CD4-positive, alpha-beta T cell (primary cell): ENCODE measurements at places on chromosomes 7 and 10.

DNA sequence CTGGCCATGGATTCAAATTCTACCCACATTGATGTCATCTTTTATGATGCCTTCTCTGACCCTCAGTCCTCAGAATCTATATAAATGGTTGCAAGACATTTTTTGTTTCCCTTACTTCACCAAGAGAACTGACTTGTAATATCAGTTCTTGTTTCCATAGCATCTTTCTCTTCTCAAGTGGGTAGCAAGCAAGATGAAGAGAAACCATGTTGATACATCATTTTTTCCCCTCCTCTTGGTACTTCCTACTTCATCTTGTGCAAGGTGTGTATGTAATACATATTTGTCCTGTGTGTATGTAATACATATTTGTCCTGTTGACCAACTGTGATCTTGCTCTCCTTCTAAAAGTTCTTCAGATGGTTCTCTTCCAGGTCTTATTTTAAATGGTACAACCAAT lies 348.6 kb downstream of the PTEN start:
- no peak for DNase-seq

- DNase-seq, result no peak
Observed at GRCh38 chr7:102927312-102927933, 14.6 kb downstream of the LRRC17 start.

- DNase-seq, result no peak
Observed at GRCh38 chr7:24192691-24193090, 91.3 kb upstream of the NPY start.

- DNase-seq, result no peak
Observed at GRCh38 chr10:29751684-29752083, 116.9 kb upstream of the SVIL start.

GRCh38 chr7:82241356-82241755 lies 202.2 kb downstream of the CACNA2D1 start:
- no peak for DNase-seq

- no peak for DNase-seq
Observed at GRCh38 chr10:16348891-16349290, 87.9 kb upstream of the PTER start.

GRCh38 chr7:143384148-143384547 lies 3.0 kb downstream of the ZYX start:
- no peak for DNase-seq

GRCh38 chr10:8049045-8049864 lies 5.2 kb upstream of the GATA3 start:
- DNase-seq, result no peak

DNA sequence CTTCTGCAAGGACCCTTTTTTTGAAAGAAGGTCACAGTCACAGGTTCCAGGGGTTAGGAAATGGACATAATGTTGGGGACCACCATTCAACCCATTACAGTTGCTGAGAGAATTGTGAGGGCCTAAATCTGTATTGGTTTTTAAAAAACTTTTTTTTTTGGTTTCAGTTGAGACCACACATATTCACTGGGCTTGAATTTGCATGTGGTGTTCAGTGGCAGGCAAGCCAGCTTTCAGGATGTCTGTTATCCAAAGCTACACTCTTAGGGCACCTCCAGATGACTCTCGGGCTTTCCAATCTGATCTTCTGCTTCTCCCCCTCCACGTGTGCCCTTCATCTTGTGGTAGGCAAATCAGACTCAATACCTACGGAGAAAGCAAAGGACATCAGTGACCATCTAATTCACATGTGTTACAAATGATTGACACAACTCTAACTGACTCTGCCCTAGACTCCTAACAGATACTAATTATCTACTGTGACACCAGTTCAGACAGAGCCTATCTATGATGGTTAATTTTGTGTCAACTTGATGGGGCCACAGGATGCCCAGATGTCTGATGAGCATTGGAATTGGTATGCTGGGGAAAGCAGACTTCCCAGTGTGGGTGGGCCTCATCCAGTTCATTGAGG lies 93.3 kb upstream of the ELMO1 start:
- no peak for DNase-seq

DNA sequence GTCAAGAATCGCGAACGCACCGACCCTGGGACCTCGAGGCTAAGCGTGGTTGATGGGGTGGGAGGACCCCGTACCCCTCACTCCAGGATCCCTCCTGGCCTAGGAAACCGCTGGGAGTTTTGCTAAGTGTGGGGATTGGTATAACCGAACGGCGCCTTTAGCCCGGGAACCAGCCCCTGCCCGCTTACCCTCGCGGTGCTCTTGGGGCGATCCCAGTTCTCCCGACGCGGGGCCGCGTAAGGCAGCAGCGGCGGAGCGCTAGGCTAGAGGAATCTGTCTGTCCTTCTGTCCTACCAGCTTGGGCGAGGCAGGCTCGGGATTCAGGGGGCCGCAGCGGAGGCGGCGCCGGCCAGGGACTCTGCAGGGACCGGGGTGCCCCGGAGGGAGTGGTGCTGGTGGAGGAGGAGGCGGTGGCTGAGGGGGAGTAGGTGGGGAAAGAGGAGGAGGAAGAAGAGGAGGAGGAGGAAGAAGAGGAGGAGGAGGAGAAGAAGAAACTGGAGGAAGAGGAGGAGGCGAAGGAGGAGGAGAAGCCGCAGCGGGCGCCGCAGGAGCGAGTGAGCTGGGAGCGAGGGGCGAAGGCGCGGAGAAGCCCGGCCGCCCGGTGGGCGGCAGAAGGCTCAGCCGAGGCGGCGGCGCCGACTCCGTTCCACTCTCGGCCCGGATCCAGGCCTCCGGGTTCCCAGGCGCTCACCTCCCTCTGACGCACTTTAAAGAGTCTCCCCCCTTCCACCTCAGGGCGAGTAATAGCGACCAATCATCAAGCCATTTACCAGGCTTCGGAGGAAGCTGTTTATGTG lies 439 bp upstream of the EMX2 start:
- no peak for DNase-seq

DNA sequence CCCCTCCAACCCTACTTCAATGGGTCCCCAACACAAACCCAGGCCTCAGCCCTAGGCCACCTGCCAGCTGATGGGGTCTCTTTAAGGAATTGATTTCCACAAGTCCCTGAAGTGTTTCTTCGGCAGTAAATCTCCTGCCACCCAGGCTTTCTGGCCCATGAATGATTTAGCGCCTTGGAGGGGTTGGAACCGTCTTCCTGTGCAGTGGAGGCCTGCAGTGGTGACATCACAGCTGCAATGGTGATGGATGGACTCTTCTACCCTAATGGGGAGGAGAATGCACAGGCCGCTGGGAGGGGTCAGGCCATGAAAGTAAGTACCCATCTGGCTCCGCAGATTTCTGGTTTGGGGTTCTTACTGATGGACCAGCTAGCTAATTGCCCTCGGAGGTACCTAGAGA lies 163.8 kb downstream of the UBE2H start:
- DNase-seq, result no peak

- no peak for DNase-seq
Observed at GRCh38 chr7:92707435-92707834, 117.2 kb upstream of the FAM133B start.

DNA sequence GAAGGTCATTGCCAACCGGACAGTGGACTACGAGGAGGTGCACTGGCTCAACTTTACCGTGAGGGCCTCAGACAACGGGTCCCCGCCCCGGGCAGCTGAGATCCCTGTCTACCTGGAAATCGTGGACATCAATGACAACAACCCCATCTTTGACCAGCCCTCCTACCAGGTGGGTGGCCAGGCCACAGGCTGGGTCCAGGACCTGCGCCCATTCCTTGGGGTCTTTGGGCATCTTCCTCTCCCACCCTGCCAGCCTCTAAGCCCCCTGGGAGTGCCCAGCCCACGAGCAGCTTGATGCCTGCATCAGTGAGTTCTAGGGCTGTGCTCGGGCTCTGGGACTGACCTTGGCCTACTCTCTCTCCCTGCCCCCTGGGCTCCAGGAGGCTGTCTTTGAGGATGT lies 25.8 kb upstream of the VSIR start:
- DNase-seq, result no peak

DNA sequence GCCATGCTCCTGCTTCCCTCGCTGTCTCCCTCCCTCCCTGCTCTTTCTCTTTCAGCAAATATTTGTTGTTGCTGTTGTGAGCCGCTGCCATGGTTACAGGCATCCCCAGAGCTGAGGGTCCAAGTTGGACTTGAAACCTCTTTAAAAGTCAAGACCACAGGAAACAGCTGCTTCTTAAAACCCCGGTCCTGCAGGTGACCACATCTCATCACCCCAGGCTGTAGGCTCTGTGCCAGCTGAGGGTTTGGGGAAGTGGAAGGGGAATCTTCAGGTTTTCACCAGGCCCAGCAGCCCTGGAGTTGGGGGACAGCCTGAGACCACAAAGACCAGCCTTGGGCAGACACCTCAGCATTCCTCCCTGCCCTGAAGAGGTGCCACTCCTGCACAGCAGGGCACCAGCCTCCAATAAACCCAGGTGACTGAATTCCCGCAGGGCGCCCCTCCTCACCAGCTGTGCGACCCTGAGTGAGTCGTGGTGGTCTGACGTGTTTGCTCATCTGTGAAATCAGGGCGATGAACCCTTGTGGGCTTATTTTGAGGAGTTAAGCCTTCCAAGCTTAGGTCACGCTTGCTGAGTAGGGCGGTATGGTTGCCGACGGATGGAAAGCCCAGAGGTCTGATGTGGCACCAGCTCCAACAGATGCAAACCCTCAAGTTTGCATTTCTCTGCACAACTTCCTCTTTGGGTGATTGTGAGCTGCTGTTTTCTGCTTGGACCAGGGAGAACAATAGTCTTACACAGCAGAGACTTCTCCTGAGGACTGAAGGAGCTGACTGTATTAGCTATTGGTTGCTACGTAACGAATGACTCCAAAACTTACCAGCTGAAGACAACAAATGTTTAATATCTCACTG lies 24.8 kb downstream of the NPTX2 start:
- peak; percentile 33 for DNase-seq

DNA sequence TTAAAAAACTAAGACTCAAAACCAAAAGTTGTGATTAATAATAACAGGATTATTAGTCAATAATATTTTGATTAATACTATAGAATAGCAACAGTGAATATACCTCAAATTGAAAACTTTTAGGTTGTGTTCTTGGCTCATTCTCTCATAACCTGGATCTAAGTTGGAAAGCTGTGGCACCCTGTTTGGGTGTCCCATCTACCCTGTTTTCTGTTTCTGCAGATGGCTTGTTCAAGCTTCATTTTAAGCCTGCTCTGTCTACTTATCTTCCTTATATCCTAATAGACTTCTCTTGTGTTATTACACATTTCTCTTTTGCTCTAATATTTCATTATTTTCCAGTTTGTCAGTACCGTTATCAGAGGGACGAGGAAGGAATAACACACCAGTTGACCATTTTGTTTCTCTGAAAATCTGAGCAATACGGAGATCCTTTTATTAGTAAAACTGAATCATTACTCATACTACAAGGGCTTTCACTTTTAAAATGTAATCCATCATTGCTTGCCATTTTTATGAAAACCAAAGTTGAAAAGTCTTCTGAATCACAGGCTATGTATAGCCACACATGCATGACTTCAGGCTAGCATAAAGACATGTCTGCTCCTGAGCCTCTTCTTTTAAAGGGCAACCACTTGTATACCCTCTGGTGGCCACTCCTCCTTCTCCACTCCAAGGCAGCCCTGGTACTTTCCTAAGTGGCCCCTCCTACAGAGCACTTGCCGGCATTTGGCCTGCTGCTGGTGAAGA lies 22.3 kb downstream of the COX15 start:
- no peak for DNase-seq

DNA sequence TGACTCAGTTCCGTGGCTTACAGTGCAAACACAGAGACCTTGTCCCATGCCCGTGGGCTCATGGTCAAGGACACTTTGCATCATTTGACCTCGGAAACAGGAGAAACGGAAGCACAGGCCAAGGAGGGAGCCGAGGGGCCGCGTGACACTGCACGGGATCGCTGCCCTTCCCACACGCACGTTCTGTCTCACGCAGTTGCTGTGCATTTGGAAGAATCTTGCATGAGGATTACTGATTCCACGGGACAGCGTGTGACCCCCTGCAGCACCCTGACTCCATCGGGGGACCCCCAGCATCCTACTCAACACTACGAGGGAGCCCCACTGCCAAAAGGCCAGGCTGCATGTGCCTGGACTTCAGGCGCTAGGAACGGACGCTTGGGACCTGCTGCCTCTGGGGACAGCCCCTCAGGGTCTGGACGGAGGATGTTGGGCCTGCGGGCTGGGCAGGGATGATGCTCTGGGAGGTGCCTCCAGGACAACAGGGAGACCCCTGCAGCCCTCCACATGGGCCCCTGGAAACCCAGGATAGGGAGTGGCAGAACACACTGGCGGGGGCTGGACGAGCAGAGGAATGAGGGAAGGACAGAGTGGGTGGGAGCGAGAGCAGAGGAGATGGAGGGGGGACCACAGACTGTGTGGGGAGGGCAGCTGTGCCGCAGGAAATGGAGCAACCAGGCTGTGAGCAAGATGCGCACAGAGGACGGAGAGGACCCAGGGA lies 222.2 kb downstream of the DNAJB6 start:
- DNase-seq, result no peak

DNA sequence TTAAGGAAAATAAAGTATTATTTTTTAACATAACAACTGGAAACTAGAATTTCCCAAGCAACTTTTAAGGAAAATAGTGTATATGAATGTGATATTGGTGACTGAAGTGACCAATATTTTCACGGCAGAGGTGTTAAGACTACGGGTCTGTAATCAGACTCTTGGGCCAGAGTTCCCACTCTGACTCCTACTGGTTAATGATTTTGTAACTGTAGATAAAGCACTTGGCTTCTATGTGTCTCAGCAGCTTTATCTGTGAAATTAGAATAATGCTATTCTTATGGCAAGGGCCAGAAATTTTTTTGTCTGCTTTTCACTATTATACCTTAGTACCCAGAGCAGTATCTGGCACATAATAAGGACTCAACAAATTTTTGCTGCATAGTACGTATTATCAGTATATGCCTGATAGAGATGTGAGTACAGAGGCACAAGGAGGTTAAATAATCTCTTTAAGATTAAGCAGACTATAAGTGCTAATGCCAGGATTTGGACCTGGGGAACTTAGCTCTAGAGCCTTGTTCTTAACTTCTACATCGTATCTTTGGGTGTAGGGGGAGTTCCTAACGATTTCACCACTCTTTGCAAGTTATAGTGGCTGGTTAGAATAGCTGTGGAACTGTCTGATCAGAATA lies 186.1 kb upstream of the SLC26A5 start:
- no peak for DNase-seq

DNA sequence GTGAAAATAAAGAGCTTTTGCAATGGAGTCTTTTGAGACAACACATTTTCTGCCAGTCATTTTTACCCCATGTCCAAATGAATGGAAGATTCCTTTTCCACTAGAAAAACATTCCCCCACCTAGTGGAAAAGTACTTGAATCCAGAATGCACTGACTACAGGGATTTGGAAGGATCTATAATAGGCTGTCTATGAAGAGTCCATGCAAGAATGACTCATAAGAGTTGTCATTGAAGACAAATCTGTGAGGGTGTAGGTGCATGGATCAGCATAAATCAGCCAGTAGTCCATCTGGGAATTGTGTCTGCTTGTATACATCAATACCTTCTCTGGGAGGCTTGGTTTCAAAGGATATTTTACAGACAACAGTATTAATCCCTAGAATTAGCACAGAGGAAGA lies 32.5 kb upstream of the TRUB1 start:
- DNase-seq, result no peak
